Fibroblast of the conjunctiva (primary cell): ENCODE measurements at places on chromosomes 7 and 10.

DNA sequence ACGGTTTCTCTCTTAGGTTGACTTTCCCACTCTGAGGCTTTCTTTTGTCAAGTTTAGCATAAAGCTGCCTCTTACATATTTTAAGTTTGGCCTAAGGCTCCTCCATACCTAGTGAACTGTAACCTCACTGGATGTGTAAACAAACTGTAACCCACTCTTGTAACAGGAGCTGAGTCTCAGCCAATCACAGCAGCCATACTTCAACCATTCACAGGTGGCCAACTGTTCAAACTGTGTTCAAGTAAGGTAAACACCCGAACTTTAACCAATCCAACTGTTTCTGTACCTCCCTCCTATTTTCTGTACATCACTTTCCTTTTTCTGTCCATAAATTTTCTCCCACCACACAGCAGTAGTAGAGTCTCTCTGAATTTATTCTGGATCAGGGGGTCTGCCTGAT is 7.7 kb upstream of the NRBF2 start:
- no peak for DNase-seq

DNA sequence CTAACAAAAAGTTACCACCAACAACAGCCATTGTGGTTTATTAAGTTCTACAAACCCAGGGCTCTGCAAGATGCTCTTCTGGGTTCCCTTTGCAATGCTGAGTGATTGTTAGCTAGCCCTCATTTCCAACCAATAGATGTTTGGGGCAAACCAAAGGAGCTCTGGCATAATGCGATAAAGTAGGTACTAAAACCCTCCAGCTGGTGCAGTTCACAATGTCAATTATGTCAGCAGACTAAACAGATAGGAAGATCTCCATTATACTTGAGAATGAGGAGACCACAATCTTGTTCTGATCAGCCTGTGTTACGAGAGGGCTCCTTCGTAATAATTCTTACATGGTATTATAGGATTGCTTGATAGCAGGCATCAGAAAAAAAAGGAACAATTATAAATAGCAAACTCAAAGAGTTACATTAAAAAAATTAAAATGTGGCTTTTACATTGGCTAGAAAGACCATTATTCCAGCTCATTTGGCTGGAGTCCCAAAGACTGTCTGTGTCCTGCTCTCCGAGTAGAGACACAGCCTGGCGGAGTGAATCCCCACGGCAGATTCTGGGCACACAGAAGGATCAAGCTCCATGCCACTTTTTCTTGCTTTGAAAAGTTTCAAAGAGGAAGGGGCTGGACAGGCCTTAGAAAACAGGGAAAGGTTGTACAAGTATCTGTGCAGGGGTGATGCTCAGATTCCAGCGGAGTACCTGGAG is 93.8 kb downstream of the ZRANB1 start:
- no peak for DNase-seq

GRCh38 chr7:15007507-15007906 is 105.0 kb upstream of the DGKB start:
- DNase-seq: peak; percentile 2

GRCh38 chr10:104306897-104307296 is 31.4 kb downstream of the ITPRIP start:
- no peak for DNase-seq

- DNase-seq: peak; percentile 41
Measured at GRCh38 chr7:111486472-111487142, 75.7 kb downstream of the IMMP2L start.

GRCh38 chr7:65004575-65004974 is 1.9 kb downstream of the ERV3-1 start:
- no peak for DNase-seq

- DNase-seq: no peak
Measured at GRCh38 chr10:69955211-69955805, 97.3 kb upstream of the MACROH2A2 start.

- peak; percentile 55 for DNase-seq
Measured at GRCh38 chr7:116180302-116180701, 30.0 kb upstream of the TES start.

GRCh38 chr10:13684252-13684791 is 97.6 kb downstream of the PRPF18 start:
- DNase-seq: no peak

DNA sequence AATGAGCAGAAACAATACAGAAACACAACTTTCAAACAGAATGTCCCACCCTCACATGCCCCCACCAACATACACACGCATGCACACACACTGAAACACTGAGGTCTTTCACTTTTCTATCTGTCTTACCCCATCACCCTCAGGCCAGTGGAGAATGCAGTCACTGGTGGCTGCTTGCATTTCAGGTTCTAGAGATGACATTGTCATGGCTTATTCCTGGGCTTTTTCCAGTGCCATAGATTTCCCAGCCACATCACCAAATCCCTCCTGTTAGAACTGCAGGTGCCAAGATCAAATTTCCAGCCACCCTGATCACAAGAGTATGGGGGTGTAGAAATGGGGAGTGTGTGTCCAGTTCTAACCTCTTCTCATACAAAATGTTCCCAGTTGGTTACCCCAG is 68.4 kb downstream of the CACNA2D1 start:
- DNase-seq: no peak

DNA sequence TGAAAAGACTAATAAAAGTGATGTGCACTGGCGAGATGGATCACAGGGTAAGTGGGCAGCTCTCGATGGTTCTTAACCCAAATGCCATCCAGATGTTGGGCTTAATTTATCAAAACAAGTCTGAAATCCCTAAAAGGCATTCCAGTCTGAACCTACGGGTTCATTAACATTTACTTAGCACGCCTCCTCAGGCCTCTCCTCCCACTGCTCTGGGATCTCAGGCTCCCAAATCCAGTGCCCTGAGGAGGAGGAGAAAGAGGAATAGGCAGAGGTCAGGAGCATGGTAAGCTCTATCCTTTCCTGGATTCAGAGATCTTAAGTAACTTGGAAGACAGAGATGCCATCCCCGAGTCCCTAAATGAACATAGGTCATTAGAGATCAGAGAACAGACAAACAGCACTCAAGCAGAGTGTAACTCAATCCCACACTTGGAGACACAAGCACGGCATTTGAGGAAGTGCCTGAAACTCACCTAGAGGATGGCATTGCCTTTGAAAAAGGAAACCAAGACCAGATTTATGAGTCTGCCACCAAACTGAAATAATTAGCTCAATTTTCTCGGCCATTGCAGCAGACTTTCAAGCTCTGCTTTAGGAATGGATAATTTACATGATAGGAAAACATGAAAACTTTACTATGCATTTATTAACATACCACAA is 140.9 kb downstream of the CXCL12 start:
- DNase-seq: no peak

GRCh38 chr7:43392638-43393330 is 190.1 kb upstream of the STK17A start:
- no peak for DNase-seq

DNA sequence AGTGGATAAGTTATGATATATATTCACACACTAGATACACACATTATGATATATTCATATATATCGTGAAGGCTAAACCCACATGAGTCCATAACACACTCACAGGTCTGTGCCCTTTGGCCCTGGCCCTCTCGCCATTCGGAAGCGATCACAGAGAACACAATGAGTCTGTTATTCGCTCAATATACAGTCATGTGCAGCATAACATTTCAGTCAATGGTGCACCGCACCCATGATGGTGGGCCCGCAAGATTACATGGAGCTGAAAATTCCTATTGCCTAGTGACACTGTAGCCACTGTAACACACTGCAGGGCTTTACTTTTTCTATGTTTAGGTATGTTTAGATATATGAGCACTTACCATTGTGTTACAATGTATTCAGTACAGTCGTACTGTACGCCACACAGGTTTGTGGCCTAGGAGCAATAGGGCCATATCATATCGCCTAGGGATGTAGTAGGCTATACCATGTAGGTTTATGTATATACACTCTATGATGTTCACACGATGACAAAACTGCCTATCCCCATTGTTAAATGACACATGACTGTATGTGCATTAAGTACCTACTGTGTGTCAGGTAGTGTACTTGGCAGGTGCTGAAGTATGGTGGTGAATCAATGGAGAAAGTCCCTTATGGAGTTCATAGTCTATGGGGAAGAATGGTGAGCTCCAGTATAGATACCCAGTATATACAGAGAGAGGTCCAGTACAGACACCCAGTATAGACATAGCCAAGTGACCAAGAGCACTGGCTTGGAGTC is 198.8 kb upstream of the KLF14 start:
- no peak for DNase-seq

GRCh38 chr10:100912013-100912604 is 654 bp upstream of the SLF2 start:
- no peak for DNase-seq

DNA sequence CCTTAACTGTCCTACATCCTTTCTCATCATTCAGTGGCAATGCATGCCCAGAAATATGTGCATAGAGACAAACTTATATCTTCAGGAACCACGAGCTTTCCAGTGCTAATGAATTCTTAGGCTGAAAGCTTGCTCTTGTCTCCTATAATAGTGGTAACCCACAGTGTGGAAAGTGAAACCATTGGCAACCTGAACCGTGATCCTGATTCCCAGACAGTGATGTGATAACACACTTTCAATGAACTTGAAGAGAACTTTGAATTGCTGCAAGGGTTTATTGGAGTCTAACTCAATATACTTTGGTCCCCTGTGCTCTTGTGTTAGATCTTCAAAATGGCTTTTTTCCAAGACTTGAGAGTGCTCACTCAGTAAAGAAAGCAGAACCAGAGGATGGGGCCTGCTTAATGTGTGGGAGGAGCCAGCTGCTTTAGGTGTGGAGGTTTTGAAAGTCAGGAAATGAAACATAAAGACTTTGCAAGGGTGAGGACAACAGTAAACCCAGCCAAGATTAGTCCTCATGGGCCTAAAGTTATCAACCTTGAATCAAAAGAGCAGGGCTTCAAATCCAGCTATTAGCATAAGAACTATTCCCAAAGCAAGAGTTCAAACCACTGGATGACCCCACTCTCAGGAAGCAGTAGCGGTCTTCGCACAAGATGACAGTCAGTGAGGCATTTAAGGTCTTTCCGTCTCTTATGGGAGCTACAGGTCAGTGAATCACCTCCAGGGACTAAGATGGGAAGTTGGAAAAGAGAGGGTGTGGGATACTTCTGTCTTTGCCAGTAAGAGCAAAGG is 332.4 kb upstream of the NRP1 start:
- no peak for DNase-seq

GRCh38 chr10:46557319-46558121 is 1.1 kb upstream of the GPRIN2 start:
- DNase-seq: no peak

DNA sequence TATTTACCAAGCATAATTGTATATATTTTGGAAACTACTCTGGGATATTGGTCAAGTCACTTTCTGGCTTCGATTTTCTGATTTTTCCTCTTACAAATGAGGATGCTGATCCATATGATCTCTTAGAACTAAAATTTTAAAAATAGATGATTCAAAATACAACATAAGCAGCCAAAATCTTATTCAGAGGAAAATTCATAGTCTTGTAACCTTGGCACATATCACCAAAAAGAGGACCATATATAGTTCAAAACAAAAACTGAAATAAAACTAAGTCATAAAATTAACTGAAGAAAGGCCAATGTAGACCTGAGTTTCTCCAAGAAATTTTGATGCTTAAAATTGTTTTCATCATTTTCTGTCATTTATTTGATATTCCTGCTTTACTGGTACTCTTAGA is 768.3 kb downstream of the SORCS3 start:
- DNase-seq: no peak

DNA sequence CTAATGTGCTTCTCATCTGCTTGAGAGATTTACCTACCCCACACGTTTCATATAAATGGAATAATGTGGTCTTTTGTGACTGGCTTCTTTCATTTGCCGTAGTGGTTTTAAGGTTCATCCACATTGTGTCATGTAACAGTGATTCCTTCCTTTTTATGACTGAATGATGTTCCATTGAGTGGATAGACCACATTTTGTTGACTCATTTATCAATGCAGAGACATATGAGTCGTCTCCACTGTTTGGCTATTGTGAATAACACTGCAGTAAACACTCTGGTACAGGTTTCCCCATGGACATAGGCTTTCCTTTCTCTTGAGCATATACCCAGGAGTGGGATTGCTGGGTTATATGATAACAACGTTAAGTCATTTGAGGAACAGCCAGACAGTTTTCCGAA is 2.0 kb upstream of the AOC1 start:
- DNase-seq: no peak

GRCh38 chr7:36748017-36748487 is 23.8 kb upstream of the AOAH start:
- no peak for DNase-seq

DNA sequence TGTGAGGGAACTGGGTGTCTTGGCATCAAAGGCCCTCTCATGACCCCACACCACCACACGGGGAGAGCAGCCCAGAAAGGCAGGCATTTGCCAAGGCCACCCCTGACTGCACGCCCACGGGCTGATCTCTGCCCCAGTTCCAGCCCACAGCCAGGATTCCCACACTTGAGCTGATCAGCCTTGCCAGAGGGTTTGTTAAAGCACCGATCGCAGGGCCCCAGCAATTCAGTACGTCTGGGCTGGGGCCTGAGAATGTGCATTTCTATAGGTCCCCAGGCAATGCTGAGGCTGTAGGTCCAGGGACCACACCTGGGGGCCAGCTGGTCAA is 103.9 kb downstream of the TNS3 start:
- DNase-seq: no peak

- no peak for DNase-seq
Measured at GRCh38 chr7:26782501-26782900, 81.9 kb downstream of the SKAP2 start.

GRCh38 chr7:47587351-47587750 is 5.4 kb upstream of the TNS3 start:
- DNase-seq: no peak

- no peak for DNase-seq
Measured at GRCh38 chr7:127838816-127839415, 186.9 kb downstream of the SND1 start.

DNA sequence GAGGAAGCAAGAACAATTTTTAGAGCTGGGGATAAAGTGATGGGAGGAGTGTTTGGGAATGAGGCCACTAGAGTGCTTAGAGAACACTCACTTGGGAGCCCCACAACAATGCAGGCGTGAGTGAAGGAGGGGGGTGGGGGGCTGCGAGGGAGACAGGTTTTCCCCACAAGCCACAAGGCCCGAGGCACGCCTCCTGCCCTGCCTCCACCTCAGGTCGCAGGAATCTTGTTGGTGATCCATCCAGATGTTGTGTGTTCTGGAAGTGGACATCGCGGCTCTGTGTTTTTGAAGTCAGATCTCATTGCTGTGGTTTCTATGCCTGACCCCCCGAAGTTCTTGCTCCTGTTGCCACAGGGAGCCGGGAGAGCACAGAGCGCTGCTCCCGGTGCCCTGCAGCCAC is 178.0 kb upstream of the BMPER start:
- DNase-seq: no peak

- DNase-seq: no peak
Measured at GRCh38 chr7:12431886-12432556, 28.4 kb upstream of the VWDE start.

DNA sequence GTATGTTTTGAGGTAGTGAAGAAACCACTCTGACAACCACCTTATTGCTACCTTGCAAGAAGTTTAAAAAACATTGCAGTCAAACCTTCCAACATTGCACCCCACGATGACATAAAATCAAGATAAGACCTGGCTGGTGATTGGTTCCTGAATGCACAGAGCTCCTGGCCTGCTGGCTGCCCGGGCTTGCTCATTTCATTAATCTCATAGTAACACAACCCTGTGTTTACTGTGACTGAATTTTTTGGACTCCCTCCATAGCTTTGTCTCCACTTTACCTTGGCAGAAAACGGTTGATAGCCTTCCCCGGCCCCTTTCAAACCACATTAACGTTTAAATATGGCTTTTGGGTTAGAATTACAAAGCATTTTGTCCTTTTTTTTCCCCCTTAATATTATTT is 27.5 kb downstream of the VWA2 start:
- no peak for DNase-seq
